ENCODE measurements at places on chromosomes 13 and 19. TPM values are rescaled to one million over a fixed set of nuclear protein-coding genes. Genes with fewer than 3 reads are reported as not detected.

GRCh38 chr13:97953376-97953970, at the start of gene IPO5:
TSS of gene IPO5 (plus strand) at chr13:97953675. CDS start at chr13:97976697, 23,022 bp downstream.
- H3K27ac ChIP-seq: no peak within 1 kb of the TSS
- H3K27me3 ChIP-seq: no peaks in the 10 kb centered on the region
- H3K4me1 ChIP-seq: no peaks in the 10 kb centered on the region
- DNase-seq: peak; percentile 62
- no peak within 1 kb of the TSS for H3K4me3 ChIP-seq

The CLEC4G gene
- 2.5 TPM for total RNA-seq

DNA sequence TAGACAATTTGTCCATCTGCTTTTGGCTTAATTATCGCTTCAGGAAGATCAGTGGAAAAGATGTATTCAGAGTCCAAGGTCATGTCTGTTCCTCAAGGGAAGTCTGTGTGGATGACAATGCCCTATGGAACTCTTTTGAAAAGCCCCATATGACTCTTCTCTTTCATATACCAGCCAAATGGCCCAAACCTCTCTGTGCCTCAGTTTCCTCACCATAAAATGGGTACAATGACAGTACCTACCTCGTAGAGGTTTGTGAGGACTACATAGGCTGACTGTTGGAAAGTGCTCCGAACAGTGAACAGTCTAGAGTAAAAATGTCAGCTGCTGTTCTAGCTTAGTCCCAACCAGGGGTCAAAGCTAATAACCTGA, 104.6 kb downstream of the COL4A2 start:
- no peaks in the 10 kb centered on the region for H3K36me3 ChIP-seq
- no peak for DNase-seq
- H3K27me3 ChIP-seq: no peaks in the 10 kb centered on the region
- peaks cover 94% of the 10 kb centered on the region for H3K4me1 ChIP-seq

- no peaks in the 10 kb centered on the region for H3K36me3 ChIP-seq
- peaks cover 37% of the 10 kb centered on the region for H3K4me1 ChIP-seq
- H3K27me3 ChIP-seq: no peaks in the 10 kb centered on the region
- DNase-seq: no peak
- peak overlapping the region; percentile 51 for H3K27ac ChIP-seq
- no peak overlapping the region for H3K4me3 ChIP-seq
Observed at GRCh38 chr19:17114414-17114831, 38.8 kb downstream of the MYO9B start.

The CTXN1 gene
- 57.4 TPM for total RNA-seq

DNA sequence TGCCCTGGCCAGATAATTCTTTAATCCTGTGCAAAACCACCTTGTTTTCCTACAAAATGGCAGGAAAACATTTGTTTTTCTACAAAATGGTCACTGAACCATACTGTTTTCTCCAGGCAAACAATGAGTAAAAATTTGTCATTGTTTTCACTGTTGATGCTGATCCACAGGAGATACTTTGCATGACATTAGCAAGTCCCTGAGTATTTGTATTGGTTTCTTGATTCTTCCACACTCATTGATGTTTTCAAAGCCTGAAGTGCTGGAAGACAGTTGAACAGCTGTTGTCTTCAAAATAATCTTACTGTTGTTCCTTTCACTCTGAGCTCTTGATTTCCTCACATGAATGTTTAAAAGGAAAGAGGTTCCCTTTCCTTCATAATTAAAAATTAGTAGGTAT, 123.1 kb upstream of the HTR2A start:
- no peaks in the 10 kb centered on the region for H3K4me1 ChIP-seq
- no peaks in the 10 kb centered on the region for H3K36me3 ChIP-seq
- no peak for DNase-seq
- H3K4me3 ChIP-seq: no peak overlapping the region
- no peaks in the 10 kb centered on the region for H3K27me3 ChIP-seq

DNA sequence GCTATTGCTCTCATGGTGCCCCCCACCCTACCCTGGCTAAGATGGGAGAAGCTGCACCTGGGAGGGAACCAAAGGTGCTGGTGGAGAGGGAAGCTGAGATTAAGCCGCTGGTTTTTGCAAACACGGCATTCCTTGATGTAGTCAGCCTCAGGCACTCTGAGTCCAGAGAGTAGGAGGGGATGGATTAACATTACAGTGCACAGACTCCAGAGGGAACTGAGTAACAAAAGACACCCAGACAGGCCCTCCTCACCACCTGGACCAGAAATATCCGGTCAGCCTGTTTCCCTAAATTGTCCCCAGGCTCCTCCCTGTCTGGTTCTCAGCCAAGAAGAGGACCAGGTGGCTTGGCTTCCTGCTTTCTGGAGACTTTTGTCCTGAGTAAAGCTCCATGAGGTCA, 28.9 kb upstream of the PABPC3 start:
- no peak overlapping the region for H3K4me3 ChIP-seq
- H3K27me3 ChIP-seq: peaks cover 29% of the 10 kb centered on the region
- H3K36me3 ChIP-seq: no peaks in the 10 kb centered on the region
- no peaks in the 10 kb centered on the region for H3K4me1 ChIP-seq

GRCh38 chr13:82248762-82249161, 1633.5 kb downstream of the SLITRK1 start:
- H3K27me3 ChIP-seq: no peaks in the 10 kb centered on the region
- no peak for DNase-seq
- H3K36me3 ChIP-seq: no peaks in the 10 kb centered on the region
- H3K4me3 ChIP-seq: no peak overlapping the region

The CGB3 gene
- not detected for total RNA-seq

The COX6B2 gene
- total RNA-seq: not detected

The EHD2 gene
- 262 TPM for total RNA-seq

GRCh38 chr19:38989066-38989605, 13.6 kb upstream of the FBXO17 start:
- no peaks in the 10 kb centered on the region for H3K36me3 ChIP-seq
- no peak for DNase-seq
- H3K27ac ChIP-seq: no peak overlapping the region
- H3K4me1 ChIP-seq: no peaks in the 10 kb centered on the region
- no peak overlapping the region for H3K4me3 ChIP-seq

GRCh38 chr19:15563325-15563794, 51.7 kb upstream of the CYP4F8 start:
- H3K36me3 ChIP-seq: no peaks in the 10 kb centered on the region
- peaks cover 7% of the 10 kb centered on the region for H3K4me1 ChIP-seq
- no peak for DNase-seq
- no peaks in the 10 kb centered on the region for H3K27me3 ChIP-seq

DNA sequence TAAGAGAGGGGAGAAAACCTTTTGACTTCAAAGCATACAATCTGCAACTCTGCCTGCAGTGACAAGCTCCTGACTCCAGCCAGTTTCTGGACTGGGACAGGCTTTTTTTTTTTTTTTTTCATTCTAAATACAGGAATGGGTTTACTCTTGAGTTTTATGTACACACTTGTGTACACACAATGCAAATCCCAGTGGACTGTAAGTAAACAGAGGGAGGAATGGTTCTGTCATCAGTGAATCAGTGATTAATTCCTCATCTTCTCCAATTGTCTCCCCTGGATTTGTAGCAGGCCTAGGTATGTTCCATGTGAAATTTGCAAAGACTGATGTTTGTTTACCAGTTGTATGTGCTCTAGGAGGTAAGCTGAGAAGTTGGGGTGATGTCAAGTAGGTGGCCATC, 184.8 kb downstream of the SHISA2 start:
- H3K36me3 ChIP-seq: no peaks in the 10 kb centered on the region
- H3K4me3 ChIP-seq: no peak overlapping the region
- no peak overlapping the region for H3K27ac ChIP-seq
- no peaks in the 10 kb centered on the region for H3K4me1 ChIP-seq
